ENCODE measurements at places on chromosomes 2 and 18. TPM values are rescaled to one million over a fixed set of nuclear protein-coding genes. Genes with fewer than 3 reads are reported as not detected.

Gene CNGA3
- total RNA-seq, result not detected

Gene PDE1A
- total RNA-seq, result 14.6 TPM

Gene NPAS2
- total RNA-seq, result 38.0 TPM

Gene ABCG8
- total RNA-seq, result 0.32 TPM

Gene BIRC6
- total RNA-seq, result 35.7 TPM

Gene HMSD
- total RNA-seq, result not detected

Gene CBLN2
- total RNA-seq, result not detected

Gene C2orf72
- total RNA-seq, result 0.16 TPM

Gene COL4A3
- 5.5 TPM for total RNA-seq

Gene RFX8
- not detected for total RNA-seq

Gene RAB31
- total RNA-seq, result 11.7 TPM

Gene CHRNG
- total RNA-seq, result not detected

Gene TANK
- total RNA-seq, result 30.9 TPM

Gene OSBPL6
- total RNA-seq, result 3.4 TPM

Gene ZNF513
- total RNA-seq, result 6.8 TPM

Gene CFC1
- total RNA-seq, result not detected

Gene RPL31
- 848 TPM for total RNA-seq

Gene PAX8
- 0.60 TPM for total RNA-seq

Gene MALL
- 14.0 TPM for total RNA-seq

GRCh38 chr2:216827073-216827720, 32.7 kb downstream of the TNP1 start:
- no peak for DNase-seq

DNA sequence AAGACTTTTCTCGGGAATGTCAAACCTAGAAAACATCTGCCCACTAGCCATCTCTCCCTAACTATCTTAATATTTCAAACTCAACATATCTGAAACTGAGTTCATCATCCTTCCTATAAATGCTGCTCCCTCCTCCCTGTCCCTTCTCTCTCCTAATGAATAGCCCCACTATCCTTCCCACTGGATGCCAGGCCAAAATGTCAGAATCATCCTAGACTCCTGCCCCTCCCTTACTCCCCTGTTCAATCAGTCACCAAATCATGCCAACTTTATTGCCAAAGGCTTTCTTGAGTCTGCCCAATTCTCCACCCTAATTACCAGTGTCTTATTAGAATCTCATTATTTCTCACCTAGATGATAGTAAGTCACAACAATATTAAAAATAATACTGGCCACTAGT, 8.5 kb downstream of the EVA1A start:
- no peak for DNase-seq

GRCh38 chr2:221915926-221916325, 343.8 kb upstream of the EPHA4 start:
- no peak for DNase-seq

GRCh38 chr2:51920509-51920908, 888.6 kb upstream of the NRXN1 start:
- DNase-seq, result no peak

DNA sequence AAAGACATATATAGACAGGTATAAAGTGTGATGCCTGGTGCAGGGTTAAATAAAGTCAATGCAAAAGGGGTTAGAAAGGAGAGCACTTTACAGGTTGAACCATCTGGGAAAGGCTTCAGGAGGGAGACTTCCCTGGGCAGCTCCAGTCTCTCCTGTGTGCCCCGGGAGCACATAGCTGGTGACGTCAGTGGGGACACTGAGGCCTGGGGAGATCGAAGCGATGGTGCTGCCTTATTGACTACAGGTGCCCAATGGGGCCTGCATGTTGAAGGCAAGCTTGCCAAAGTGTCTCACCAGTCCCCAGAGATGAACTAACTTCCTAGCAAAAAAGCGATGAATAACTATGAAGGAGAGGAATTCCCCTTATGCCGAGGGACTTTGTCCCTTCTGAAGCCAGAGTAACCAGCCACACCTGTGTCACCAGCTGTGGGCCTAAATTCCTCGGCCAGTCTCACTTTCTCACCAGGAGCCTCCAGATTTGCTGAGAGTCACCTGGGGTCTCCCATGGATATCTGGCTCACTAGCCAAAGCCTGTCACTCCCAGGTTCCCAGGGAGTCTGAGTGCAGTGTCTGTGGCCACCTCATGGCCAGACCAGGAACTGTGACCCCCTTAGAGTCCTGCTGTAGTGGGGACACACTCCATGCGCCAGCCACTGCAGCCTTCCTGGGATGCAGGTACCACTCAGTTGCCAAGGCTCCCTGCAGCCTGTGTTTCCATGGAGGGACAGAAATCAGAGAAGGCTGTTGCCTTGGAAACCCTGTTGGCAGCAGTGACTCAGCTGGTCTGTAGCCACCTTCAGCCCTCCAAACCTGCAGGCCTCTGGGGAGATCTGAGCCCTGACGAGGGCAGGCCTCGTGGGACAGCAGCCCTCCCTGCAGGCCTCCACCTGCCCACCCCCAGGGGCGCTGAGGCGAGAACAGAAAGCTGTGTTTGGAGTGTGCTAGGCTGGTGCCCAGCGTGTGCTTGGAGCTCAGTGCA, 128.7 kb downstream of the CTIF start:
- DNase-seq, result no peak

DNA sequence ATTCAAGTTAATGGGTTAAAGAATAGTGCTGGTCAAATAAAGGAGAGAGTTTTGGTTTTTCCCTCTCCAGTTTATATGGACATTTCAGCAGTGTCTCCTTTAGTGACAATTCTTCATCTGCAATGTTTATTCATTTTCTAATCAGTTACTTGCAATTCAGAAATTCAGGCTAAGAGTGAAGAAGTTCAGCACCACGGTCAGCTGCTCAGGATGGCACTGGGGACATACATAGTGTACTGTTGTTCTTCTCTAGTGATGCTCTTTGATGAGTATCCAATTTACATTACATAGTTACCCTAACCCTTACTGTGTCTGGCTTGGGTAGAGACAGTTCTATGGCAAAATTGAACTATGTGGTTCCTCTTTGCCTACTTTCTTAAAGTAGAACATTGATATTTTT, 412.7 kb downstream of the CNTNAP5 start:
- DNase-seq, result no peak

DNA sequence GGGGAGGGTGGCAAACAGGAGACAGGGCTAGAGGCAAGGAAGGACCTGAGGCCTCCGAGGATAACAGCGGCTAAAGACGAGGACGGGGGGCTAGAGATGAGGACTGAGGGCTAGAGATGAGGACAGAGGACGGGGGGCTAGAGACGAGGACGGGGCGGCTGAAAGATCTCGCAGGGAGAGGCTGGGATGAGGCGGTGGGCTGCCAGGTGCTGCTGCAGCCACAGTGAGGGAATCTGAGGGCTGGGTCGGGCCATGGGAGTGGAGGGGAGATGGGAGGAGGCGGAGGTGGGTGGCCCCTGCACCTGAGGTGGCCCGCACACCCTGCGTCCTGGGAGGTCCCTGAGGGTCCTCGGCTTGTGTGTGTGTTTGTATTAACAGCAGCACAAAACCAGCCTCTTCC, 350.2 kb upstream of the SALL3 start:
- DNase-seq, result no peak

GRCh38 chr2:128597121-128597762, 278.6 kb upstream of the HS6ST1 start:
- peak; percentile 16 for DNase-seq

- DNase-seq, result no peak
These were observed 685.1 kb upstream of the SLC8A1 start for GRCh38 chr2:41137031-41137430.

DNA sequence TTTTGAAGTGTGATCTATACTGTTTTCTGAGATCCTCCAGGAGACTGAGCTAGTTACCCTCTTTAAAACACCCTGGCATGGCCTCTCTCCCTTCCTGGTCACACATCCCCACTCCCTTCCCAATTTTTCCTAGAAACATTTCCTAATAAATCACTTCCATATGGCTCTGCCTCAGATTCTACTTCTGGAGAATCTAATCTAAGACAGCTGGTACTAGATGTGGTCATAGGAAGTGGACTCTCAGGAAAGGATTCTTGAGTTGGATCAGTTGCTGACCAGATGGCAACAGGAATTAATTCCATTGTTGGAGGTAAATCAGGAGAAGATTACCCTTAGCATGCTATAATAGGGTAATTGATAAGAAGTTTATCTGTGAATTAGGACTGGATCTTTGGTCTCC, 310.5 kb downstream of the SATB2 start:
- DNase-seq, result no peak

- peak; percentile 74 for DNase-seq
These were observed 219.6 kb upstream of the RAB12 start for GRCh38 chr18:8389391-8390340.

GRCh38 chr2:170643346-170643745, 71.8 kb upstream of the SP5 start:
- DNase-seq, result no peak

GRCh38 chr2:232783278-232783677, 6.9 kb upstream of the KCNJ13 start:
- no peak for DNase-seq

DNA sequence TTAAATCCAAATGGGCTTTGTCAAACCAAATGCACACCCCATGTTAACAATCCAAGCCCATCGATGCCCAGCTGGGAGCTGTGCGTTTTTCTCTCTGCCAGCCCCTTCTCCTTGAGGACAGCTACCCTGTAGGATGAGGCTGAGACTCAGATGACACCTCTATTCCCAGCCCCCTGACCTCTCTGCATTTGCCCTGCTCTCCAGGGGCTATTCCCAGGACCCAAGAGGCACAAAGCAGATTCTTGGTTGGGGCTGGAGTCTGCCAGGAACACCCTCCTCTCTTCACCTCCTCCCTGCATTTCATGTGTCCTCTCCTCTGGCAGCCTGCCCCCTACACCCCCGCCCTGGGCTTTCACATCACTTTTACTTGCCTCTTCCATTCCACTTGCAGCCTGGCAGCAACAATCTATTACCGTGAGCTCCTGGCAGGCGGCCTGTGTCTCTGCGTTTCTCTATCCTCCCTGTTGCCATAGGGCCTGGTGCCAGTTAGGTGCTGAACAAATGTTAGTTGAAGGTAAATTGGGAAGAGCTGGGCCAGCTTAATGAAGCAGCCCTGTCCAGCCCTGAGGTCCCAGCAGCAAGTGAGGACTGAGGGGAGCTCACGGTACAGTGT, 51.8 kb downstream of the ADD2 start:
- no peak for DNase-seq

GRCh38 chr2:207459990-207460757, 69.6 kb upstream of the CREB1 start:
- DNase-seq, result no peak

GRCh38 chr2:98099939-98100743, 13.2 kb downstream of the VWA3B start:
- no peak for DNase-seq

- no peak for DNase-seq
These were observed 14.0 kb downstream of the TMEM127 start for GRCh38 chr2:96251721-96252292.

- DNase-seq, result no peak
These were observed 75.1 kb downstream of the BOLA3 start for GRCh38 chr2:74072565-74072964.

GRCh38 chr2:228318218-228318617, 136.7 kb upstream of the SPHKAP start:
- no peak for DNase-seq

DNA sequence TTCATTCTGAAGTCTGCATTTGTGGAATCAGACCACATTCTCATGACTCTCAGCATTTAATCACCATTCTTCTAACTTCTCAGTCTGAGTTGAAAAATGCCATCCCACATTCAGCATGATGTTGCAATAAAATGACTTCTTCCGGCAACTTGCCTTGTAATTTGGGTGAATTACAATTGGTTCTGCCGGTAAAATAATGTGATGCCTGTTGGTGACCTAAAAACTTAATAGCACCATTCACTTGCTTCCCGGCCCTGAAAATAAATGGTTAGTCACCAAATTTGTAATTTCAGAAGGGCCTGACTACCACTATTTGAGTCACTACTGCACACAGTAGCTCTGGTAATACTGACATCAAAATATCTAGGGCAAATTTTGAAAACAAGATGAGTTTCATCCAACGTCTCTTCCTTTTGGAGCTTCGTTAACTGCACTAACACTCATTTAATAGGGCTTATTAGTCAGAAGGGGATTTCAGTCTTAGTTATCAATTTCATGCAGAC, 637.1 kb upstream of the CHAC2 start:
- DNase-seq, result no peak

GRCh38 chr2:65749545-65749944, 317.1 kb upstream of the SPRED2 start:
- DNase-seq, result no peak

- no peak for DNase-seq
These were observed 480.5 kb upstream of the ZEB2 start for GRCh38 chr2:145000376-145000775.

DNA sequence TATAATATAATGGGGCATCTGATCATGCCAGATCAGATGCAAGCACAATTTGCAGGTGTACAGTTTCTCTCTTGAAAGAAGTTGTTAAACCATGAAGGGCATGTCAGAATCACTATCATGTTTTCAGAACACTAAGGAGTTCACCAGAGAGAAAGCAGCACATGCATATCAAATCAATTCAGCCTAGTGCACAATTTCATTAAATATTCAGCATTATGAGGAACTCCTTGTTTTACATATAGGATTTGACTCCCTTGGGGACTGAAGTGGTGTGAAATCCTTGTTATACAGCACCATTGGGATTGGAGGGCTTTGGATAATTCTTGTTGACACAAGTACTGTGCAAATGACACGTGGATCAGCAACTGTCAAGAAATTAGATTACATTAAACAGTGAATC, 562.1 kb upstream of the KLHL29 start:
- DNase-seq, result no peak

- DNase-seq, result no peak
These were observed 109.5 kb upstream of the PIK3C3 start for GRCh38 chr18:41845563-41845962.

DNA sequence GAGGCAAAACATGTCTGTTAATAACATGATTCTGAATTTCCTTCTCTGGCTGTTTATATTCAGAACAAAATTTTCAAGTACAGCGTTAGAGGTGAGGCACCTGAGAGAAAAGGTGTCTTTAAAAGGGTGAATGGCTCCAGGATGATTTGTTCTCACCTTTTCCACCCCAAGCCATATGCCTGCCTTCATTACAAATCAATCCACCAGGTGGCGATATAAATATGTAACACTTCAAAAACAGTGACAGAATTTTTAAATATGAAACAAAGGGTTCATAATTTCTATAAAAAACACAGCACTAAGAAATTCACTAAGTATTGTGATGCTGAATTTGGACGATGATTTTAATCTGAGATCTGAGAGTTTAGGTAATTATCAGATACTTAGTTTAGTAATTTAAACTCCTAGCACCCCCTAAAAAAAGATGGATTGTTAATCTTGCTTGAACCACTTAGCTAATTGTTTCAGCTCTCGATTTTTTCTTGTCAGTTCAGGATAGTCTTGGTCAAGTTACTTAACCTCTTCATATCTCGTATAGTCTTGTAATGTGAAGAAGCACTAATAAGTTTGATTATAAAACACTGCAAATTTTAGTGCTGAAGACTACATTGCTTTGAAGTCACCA, 528.8 kb downstream of the CPS1 start:
- no peak for DNase-seq
